Activated CD4-positive, alpha-beta T cell treated with anti-CD3 and anti-CD28 coated beads for 36 hours (primary cell): ENCODE measurements at places on chromosomes 11 and 22. TPM values are rescaled to one million over a fixed set of nuclear protein-coding genes. Genes with fewer than 3 reads are reported as not detected.

The TNNI2 gene
- not detected for total RNA-seq

The ISX gene
- not detected for total RNA-seq

The RIMBP3B gene
- total RNA-seq: 0.41 TPM

The OR52I2 gene
- total RNA-seq: not detected

The OR8G1 gene
- not detected for total RNA-seq

The NCR3LG1 gene
- total RNA-seq: 0.80 TPM

The BCO2 gene
- 0.75 TPM for total RNA-seq

The PLA2G3 gene
- not detected for total RNA-seq

The LINC01488 gene
- total RNA-seq: not detected

DNA sequence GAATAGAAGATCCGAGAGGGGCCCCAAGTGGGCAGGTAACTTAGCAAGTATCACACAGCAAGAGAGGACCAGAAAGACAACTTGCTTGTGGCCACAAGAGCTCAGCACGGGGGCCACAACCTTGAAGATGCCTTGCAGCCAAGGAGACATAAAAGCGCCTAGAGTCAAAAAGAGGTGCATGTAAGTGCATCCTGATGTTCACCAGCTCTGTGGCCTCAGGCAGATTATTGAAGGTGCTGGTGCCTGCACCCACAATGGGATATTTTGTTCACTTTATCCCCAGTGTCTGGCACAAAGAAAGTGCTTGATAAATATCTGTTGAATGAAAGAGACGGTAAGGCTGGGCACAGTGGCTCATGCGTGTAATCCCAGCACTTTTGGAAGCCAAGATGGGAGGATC, 106.0 kb upstream of the ASPHD2 start:
- no peak overlapping the region for H3K4me3 ChIP-seq
- H3K27me3 ChIP-seq: peaks cover 5% of the 10 kb centered on the region
- DNase-seq: no peak
- no peaks in the 10 kb centered on the region for H3K36me3 ChIP-seq
- no peaks in the 10 kb centered on the region for H3K4me1 ChIP-seq

DNA sequence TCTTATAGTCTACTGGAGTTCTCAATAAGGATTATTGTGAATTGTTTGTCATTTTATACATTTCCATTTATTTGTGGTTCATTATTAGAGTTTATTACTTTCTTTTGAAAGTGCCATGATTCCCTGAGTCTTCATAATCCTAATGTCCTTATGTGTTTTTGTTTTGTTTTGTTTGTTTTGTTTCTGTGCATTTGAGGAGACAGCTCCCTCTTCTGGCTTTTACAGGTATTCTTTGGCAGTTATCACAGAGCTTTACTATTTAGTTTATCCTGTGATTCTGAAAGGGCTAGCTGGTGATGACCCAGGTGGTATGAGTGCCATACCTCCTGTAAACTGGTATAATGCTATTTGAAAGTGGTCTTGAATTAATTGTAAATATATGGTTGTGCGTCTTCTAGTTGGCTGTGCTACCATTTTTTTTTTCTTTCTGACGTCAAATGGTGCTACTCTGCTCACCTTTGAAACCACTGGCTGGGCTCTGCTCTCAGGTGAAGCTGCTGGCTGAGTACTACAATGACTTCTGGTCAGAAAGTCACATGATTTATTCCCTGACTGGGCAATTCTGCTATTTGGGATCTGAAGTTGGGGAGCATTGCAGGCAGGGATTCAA, 751.2 kb downstream of the JRKL start:
- no peaks in the 10 kb centered on the region for H3K36me3 ChIP-seq
- H3K27me3 ChIP-seq: no peaks in the 10 kb centered on the region
- no peak overlapping the region for H3K27ac ChIP-seq
- DNase-seq: no peak
- no peak overlapping the region for H3K4me3 ChIP-seq

- peaks cover 13% of the 10 kb centered on the region for H3K27me3 ChIP-seq
- H3K4me1 ChIP-seq: no peaks in the 10 kb centered on the region
- no peaks in the 10 kb centered on the region for H3K36me3 ChIP-seq
- no peak for DNase-seq
- no peak overlapping the region for H3K27ac ChIP-seq
Observed at GRCh38 chr11:7281079-7281478, 29.4 kb downstream of the SYT9 start.

DNA sequence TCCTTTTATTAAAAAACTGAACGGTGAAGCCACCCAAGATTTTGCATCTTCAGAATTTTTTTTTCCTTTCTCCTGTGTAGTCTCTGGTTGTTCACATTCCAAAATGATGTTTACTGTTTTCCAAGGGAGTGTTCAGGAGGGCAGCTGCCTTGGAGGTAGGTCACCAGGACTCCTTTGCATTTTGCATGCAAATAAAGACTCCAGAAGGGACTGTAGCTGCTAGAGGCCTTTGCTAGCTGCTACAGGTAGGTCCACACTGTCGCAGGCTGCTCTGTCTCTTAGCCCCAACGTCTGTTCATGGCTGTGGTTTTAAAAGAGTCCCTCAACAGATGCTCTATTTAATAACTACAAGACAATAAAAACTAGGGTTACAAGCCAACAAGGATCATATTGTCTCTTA, 11.4 kb downstream of the CTSC start:
- H3K36me3 ChIP-seq: peaks cover 80% of the 10 kb centered on the region
- peaks cover 89% of the 10 kb centered on the region for H3K4me1 ChIP-seq
- H3K4me3 ChIP-seq: no peak overlapping the region
- H3K27me3 ChIP-seq: no peaks in the 10 kb centered on the region

DNA sequence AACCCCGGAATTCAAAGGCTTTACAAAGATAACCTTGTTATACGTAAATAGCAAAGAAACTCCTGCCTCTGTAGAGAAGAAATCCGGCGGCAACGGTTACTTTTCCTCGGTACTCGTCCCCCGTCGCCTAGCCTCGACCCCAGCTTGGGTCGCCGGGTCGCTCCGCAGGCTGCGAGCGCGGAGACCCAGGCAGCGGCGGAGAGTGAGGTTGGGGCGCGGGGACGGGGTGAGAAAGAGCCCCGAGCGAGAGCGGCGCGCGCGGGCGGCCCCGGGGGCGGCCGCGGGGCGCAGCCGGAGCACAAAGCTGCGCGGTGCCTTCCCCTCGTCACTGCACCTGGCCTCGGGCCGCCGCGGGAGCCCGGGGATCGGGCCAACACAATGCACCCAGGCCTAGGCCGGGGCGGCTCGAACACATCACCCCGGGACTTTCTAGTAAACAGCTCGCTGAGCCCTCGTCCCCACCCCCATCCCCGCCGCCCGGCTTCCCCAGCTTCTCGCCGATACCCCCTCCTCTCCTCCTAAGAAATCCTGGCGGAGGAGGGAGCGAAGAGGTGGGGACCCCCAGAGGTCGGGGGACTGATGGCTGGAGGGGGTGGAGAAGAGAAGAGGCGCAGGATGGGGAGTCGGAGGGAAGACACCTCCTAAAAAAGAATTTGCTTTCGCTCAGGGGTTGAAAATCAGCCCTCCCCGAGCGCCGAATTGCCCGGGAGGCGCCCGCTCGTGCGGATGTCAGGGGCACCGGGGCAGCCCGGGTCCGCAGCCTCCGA, 845 bp downstream of the MPPED2 start:
- H3K4me1 ChIP-seq: peaks cover 9% of the 10 kb centered on the region
- H3K27ac ChIP-seq: no peak overlapping the region
- peaks cover 2% of the 10 kb centered on the region for H3K36me3 ChIP-seq
- H3K27me3 ChIP-seq: peaks cover 38% of the 10 kb centered on the region
- DNase-seq: peak; percentile 47
- peak overlapping the region; percentile 36 for H3K4me3 ChIP-seq

DNA sequence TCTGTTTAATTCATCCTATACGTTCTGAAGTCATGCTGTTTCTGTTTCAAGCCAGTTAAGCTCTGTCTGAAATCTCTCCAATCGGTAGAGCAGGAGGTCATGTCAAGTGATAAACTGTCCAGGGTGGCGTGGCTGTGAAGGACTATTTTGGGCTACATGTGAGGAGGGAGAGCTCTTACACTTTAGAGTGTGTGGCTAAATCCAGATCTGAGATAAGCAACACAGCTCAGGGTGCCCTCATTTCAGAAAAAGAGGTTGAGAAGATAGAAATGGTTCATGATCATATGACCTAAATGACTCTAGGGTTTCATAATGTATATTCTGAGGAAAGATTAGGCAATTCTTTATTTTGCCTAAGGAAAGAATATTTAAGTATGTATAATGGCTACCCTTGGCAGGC, 8.4 kb downstream of the BLID start:
- peaks cover 12% of the 10 kb centered on the region for H3K27me3 ChIP-seq
- H3K27ac ChIP-seq: no peak overlapping the region
- H3K4me1 ChIP-seq: no peaks in the 10 kb centered on the region
- H3K36me3 ChIP-seq: no peaks in the 10 kb centered on the region
- H3K4me3 ChIP-seq: no peak overlapping the region

- H3K27ac ChIP-seq: no peak overlapping the region
- H3K4me1 ChIP-seq: peaks cover 44% of the 10 kb centered on the region
- no peaks in the 10 kb centered on the region for H3K27me3 ChIP-seq
- H3K36me3 ChIP-seq: no peaks in the 10 kb centered on the region
Observed at GRCh38 chr11:46112961-46113607, 8.2 kb downstream of the PHF21A start.

GRCh38 chr22:44680058-44680457, 21.9 kb upstream of the PRR5 start:
- H3K27ac ChIP-seq: no peak overlapping the region
- H3K36me3 ChIP-seq: no peaks in the 10 kb centered on the region
- no peaks in the 10 kb centered on the region for H3K27me3 ChIP-seq
- peaks cover 49% of the 10 kb centered on the region for H3K4me1 ChIP-seq
- H3K4me3 ChIP-seq: no peak overlapping the region

DNA sequence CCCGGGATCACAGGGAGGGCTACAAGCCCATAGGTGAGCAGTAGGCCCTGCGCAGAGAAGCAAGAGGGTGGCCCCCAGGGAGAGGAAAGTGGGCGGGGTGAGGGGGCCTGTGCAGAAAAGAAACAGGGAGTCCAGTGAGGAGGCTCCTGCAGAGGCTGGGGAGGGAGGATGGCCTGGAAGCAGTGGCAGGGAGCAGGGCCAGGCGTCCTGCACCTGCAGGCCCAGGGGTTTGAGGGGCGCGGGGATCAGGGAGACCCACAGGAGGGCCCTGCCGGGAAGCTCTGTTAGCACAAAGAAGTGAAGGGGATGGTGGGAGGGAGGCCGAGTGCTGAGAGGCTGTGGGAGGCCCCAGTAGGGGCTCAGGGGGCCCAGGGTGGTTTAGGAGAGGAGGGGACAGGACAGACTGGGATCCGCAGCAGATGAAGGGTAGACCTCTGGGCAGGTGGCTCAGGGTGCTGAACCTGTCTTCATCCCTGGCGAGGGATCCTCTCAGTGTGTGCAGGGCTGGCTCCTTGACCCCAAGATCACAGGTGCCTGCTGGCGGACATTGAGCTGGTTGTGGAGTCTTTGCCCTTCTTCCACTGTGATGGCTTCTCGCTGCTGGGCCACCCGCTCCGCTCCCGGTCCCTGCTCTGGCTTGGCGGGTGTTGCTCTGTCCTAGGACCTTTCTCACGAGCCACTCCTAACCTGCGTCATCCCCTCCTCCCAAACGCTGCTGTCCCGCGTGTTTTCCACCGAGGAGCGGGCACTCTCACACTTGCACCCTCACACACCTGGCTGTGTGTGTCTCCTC, 31.8 kb upstream of the CELSR1 start:
- no peak overlapping the region for H3K27ac ChIP-seq
- DNase-seq: peak; percentile 4
- H3K4me3 ChIP-seq: no peak overlapping the region
- no peaks in the 10 kb centered on the region for H3K36me3 ChIP-seq
- H3K4me1 ChIP-seq: no peaks in the 10 kb centered on the region

DNA sequence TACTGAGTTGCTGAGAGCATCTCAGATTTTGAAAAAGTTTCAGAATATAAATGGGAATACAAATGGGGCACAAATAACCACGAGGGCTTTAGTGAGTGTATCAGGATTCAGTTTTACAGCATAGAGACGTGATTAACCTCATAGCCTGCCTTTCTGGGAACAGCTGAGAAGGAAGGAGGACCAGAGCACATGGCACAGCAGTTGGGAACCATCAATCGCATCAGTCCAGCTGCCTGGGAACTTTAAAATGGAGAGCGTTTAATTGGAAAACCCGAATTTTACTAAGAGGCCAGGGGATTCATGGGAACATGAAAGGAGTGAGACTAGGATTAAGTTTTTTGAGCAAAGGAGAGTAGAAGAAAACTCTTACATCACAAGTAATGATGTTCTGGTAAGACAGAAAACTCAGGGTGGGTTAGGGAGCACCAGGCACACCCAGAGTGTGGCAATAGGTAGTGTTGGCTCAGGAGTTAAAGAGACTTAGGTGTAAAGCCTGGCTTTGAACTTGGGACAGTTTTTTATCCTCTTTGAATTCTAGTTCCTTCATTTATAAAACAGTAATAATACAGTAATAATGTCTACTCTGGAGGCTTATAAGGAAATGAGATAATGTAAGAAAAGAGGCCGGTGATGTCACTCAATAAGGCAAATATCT, 40.2 kb downstream of the FZD4 start:
- no peaks in the 10 kb centered on the region for H3K36me3 ChIP-seq
- H3K27me3 ChIP-seq: peaks cover 5% of the 10 kb centered on the region
- H3K4me1 ChIP-seq: peaks cover 3% of the 10 kb centered on the region
- no peak overlapping the region for H3K27ac ChIP-seq

DNA sequence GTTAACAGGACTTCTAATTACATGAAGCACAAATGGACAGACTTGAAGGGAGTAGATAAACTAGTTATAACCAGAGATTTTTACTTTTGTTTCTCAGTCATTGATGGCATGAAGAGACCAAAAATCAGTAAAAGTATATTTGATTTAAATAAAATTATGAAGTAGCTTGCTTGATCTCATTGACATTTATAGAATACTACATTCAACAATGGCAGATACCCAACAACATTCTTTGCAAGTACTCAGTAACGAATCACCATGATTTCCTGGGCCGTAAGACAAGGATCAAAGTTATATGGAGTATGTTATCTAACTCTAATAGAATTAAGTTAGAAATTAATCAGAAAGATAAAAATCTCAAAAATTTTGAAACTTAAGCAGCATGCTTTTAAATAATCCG, 317.6 kb downstream of the TBC1D22A start:
- H3K27ac ChIP-seq: no peak overlapping the region
- DNase-seq: no peak
- H3K4me3 ChIP-seq: no peak overlapping the region
- peaks cover 20% of the 10 kb centered on the region for H3K36me3 ChIP-seq

DNA sequence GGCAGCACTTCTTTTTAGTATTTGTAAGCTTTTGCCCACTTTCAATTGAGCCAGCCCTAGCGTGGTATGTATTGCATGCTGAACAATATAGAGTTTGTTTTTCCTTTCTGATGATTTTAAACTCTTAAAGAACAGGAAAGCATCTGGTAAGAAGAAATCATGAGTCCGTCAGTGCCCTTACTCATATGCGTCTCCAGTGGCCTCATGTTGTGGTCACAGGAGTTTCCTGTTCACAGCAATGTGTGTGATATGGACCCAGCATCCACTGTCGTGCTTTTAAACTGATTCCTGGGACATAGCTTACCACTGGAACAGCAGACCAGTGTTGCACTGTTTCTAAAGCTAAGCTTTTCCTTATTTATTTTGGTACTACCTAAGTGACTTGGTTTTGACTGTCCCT, 40.1 kb downstream of the BID start:
- peak overlapping the region; percentile 86 for H3K27ac ChIP-seq

DNA sequence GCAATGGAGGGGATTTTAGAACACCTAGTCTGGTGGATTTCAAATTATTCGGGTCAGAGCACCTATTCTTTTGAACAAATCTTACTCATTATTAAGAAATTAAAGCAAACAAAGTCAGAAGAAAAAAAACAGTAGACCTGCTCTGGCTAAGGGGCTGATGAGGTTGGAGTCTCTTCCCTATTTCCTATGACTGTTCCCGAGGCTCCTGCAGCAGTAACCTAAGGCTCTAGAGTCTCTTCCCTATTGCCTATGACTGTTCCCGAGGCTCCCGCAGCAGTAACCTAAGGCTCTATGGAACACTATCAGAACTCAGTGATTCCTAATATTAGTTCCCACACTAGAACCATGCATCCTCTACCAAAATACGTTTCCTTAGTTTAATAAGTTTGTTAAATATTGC, 607.9 kb downstream of the NTM start:
- no peak for DNase-seq
- no peaks in the 10 kb centered on the region for H3K4me1 ChIP-seq
- no peak overlapping the region for H3K4me3 ChIP-seq
- H3K27ac ChIP-seq: no peak overlapping the region
- H3K27me3 ChIP-seq: no peaks in the 10 kb centered on the region
